ENCODE measurements at places on chromosomes 16 and 17. TPM values are rescaled to one million over a fixed set of nuclear protein-coding genes. Genes with fewer than 3 reads are reported as not detected.
A peak's percentile ranks its signal among the peaks of the same experiment; 100 is the strongest.

- DNase-seq, result no peak
Observed at GRCh38 chr16:12362482-12363458, 386.2 kb downstream of the SNX29 start.

GRCh38 chr17:71910002-71910401 lies 210.8 kb upstream of the SOX9 start:
- DNase-seq, result no peak

GRCh38 chr17:74212209-74212912 lies 1.0 kb upstream of the TTYH2 start:
- peak; percentile 62 for DNase-seq

The KRT27 gene
- polyA plus RNA-seq, result not detected

DNA sequence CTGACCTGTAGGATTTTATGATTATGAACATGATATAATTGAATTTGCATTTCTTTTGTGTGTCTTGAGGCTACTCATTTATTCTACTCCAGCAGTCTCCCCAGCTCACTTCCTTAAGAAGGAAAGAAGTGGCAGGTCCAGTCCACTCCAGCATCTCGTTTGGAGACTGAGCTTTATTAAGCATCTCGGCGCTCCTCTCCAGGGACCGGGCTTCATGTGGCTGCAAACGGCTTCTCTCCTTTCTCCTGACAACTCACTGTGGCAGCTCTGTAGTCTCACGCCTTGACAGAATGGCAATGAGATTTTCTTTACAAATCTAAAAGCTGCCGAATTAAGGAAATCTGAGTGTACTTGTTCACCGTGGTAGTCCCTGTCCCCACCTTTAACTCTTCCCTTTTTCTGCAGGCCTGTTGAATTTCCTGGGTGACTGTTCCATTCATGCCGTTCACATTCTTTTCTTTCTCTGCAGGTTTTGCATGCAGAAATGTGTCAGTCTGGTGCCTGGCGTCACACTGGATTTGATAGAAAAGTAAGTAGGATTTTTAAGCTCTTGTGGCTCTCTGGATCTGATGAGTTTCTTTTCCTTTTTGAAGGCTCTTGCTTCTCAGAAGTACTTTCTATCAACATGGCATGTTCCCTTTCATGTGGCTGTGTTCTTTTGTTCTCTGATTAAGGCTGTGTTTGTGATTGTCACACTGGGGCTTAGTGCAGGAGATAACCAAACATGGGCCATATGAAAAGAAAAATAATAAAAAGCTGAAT lies 200.5 kb upstream of the CHMP6 start:
- no peak for DNase-seq

DNA sequence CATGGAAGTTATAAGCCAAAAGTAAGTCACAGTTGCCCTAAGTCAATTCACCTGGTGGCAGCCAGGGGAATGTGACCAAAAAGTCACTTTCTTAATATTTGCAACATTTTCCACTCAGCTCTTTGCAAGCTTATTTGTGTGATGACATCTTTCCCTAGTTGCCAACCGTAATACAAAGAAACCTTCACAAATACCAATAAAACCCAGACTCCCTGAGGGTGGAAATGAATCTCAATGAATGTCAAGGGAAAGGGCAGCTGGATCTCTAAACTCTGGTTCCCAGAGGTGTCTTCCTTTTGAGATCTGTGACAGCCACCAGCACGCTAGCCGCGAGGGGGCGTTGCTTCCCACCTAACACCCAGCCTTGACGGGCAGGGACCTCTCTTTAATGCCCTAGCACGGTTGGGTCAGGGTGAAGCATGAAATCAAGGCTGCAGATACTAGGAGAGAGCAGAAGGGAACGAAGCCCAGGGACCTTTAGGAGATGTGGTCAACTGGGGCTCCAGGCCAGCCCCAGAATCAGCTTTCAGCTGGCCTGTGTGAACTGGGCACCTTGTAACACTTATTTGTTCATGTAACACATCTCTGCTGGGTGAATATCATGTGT lies 82.2 kb downstream of the CMC2 start:
- DNase-seq, result peak; percentile 90

GRCh38 chr17:72970797-72971196 lies 121.7 kb downstream of the SLC39A11 start:
- DNase-seq, result no peak

DNA sequence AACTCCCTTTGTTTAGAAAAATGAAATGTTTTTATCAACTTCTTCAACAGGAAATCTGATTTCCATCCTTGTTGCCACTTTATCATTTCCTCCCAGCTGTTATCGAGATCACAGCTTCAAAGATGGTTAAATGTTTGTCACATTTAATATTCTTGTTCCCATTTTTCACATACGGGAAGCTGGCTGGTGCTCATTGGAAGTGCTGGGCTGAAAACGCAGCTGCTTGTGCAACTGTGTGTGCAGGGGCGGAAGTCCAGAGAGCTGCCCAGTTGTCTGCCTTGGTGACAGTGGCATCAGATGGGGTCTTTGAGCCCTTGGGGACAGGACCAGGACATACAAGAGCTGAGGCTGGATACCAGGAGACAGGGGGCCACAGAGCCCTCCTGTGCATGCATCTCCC lies 549.2 kb upstream of the CDH11 start:
- DNase-seq, result no peak

DNA sequence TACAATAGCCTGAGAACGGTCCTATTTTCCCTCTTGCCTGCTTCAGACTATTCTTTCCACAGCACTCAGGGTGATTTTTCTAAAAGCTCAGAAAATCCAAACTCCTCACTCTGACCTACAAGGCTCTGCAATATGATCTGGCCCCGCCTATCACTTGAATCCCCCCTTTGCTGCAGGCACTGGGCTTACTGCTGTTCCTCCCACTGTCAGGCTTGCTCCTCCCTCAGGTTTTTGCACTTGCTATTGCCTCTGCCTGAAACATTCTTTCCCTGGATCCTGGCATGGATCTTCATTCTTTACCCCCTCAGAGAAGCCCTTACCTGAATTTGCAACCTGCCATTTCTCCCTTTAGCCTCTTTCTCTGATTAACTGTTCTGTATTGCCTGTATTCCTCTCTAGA lies 52.3 kb downstream of the RPGRIP1L start:
- peak; percentile 51 for DNase-seq

The PRCD gene
- 2.5 TPM for polyA plus RNA-seq

The CRHR1 gene
- polyA plus RNA-seq, result 0.09 TPM

GRCh38 chr17:31596382-31597323 lies 205.2 kb downstream of the RAB11FIP4 start:
- peak; percentile 32 for DNase-seq

DNA sequence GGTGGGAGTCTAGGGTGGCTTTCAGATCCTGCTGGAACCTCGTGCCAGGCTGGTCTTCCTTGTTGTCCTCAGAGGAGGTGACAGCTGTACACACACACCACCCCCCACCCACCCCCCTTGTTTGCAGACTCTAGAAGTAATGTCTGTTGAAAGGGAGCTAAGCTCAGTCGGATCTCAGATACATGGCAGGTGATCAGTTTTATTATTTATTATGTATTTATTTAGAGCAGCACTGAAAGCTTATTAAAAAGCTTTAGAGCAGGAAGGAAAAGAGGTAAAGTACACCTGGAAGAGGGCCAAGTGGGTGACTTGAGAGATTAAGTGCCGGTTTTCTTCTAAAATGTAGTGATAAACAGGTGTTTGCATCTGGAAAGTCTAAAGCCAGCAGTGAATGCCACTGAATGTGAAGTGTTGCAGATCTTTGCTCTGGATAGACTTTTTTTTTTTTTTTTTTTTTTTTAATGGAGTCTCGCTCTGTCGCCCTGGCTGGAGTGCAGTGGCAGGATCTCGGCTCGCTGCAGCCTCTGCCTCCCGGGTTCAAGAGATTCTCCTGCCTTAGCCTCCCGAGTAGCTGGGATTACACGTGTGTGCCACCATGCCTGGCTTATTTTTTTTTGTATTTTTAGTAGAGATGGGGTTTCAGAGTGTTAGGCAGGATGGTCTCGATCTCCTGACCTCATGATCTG lies 40.2 kb downstream of the FOXK2 start:
- no peak for DNase-seq

DNA sequence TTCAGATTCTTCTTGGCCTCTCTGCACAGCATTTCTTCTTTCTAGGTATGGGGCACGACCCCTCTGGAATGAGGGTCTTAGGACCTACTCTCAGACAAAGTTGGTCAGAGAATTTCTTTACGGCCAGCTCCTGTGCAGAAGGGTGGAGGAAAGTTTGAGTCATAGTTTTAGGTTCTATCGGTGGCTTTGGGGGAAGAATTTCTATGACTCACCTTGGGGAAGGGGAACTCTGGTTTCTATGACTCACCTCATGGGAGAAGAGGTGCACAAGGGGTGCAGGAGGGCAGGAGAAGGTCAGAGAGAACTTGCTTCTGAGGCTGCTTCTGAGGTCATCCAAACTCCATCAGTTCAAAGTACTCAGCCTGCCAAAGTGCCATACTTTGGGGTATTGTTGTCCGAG lies 2.5 kb upstream of the ABCC12 start:
- no peak for DNase-seq

DNA sequence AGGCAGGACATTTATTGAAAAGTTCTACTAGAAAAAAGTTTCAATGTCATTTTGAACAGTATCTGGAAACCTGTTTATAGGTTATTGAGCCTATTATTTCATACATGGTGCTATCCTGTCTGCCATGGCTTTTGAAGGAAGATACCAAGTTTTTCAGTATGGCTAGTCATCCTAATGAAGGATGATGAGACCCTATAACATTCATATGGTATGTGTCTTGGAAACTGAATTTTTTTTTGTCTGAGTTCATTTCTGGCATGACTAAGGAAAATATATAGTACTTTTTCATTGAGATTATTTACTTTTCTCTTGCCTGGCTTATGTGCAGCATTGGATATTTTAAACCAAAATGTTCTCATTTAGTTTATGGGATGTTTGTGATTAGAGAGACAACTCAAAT lies 30.2 kb downstream of the CLTC start:
- DNase-seq, result no peak

- no peak for DNase-seq
Observed at GRCh38 chr16:68992521-68992920, 112.9 kb upstream of the HAS3 start.

DNA sequence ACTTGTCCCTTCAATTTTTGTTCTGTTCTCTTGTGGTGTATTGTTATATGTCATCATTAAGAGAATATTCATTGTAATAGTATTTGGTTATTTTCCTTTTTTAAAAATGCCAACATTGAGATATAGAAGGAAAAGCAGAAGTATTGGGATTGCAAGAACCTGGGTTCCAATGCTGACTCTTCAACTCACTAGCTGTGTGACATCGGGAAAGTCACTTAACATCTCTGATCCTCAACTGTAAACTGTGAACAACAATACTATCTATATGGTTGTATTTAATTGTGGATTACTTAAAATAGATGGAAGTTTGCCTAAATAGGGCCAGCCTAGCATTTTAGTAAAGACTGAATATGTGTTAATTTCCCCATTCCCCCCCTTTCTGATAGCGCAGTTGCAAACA lies 55.8 kb downstream of the TMEM186 start:
- DNase-seq, result no peak

The CUEDC1 gene
- 7.7 TPM for polyA plus RNA-seq

- peak; percentile 39 for DNase-seq
Observed at GRCh38 chr17:74163271-74163821, 40.1 kb upstream of the RPL38 start.

GRCh38 chr16:71883168-71883848 lies 674 bp downstream of the ZNF821 start:
- DNase-seq, result peak; percentile 78

GRCh38 chr17:57604771-57605674 lies 140.1 kb downstream of the CCDC182 start:
- peak; percentile 27 for DNase-seq
